NCI-H510A treated with DMSO at 0.1 percent for 48 hours (cell line): ENCODE measurements at places on chromosomes 12 and 14.

DNA sequence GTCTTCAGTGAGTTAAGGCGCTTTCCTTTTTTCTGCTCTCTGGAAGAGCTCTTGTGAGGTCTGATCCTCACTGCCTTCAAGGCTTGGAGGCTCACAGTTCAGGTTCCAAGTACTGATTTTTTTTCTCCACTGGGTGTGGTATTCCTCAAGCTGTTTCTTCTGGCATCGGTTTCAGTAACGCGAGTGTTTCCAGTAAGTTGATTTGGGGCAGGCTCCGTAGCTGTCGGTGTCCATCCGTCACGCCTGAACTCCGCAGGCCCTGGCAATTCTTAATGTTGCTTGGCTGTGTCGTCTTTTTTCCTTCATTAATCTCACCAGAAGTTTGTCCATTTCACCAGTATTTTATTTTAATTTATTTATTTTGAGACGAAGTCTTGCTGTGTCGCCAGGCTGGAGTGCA, 30.6 kb downstream of the LRCOL1 start:
- DNase-seq: no peak

- DNase-seq: no peak
Observed at GRCh38 chr12:65596514-65597091, 227.7 kb upstream of the HMGA2 start.

GRCh38 chr14:44803239-44803905, 158.4 kb downstream of the KLHL28 start:
- DNase-seq: peak; percentile 75

DNA sequence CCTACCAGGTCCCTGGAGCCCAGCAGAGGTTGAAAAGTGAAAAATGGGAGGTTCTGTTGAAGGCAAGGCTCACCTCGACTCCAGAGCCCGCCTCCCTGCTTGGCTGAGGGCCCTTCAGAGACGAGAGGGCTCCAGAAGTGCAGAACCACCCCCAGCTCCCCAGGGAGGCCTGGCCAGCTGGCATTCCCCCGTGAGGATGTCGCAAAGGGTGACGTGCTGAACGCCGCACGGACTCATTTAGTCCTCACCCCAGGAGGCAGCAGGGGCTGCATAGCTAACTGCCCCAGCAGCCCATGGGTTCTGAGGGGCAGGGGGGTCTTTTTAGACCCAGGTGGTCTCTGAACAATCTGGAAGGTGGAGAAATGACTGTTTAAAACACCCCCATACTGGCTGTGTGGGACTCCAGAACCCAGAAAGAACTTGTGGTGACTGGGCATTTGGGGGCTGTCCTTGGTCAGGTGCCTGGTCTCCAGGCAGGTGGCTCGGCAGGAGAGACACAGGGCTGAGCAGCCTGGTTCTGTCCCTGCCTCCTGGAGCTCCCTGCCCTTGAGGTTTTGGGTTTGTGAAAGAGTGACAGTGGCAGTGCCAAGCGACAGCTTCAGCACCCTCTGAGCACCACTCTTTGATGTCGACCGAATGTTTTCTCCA, 32.0 kb downstream of the ANAPC7 start:
- peak; percentile 54 for DNase-seq

DNA sequence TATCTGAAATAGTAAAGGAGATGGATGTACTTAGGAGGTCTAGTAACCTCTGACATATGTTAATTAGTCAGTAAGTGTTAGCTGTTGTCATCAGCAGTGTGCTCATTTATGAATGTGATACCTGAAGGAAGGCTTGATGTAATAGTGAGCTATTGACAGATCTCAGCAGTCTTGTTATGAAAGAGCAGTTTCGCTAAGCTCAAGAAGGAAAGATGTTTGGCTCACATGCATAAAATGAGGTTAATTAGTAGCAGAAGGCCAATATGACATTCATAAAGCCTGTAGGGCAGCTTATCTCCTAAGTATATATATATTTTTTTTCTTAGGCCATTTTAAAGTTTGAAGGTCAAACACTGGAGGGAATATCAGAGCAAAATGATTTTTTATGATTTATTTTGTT, 2.8 kb downstream of the FAM234B start:
- no peak for DNase-seq

DNA sequence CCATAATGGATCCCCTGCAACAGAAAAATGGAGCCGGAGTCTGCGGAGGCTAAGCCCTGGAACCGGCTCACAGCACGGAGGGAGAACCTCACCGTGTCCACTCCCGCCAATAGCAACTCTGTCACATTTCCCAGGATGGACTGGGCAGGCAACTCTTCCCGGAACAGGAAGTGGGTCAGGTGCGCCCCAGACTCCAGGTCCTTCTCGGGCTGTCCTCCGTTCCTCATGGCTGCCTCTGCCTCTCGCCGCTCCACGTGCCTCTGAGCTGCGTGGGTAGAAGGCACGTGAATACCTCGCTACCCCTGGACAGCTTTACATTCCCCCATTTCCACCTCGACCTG, 2.2 kb downstream of the CYP27B1 start:
- DNase-seq: no peak

GRCh38 chr14:61034416-61035120, 53.5 kb downstream of the SLC38A6 start:
- peak; percentile 81 for DNase-seq

- no peak for DNase-seq
Observed at GRCh38 chr12:19203539-19204506, 74.3 kb downstream of the PLEKHA5 start.

DNA sequence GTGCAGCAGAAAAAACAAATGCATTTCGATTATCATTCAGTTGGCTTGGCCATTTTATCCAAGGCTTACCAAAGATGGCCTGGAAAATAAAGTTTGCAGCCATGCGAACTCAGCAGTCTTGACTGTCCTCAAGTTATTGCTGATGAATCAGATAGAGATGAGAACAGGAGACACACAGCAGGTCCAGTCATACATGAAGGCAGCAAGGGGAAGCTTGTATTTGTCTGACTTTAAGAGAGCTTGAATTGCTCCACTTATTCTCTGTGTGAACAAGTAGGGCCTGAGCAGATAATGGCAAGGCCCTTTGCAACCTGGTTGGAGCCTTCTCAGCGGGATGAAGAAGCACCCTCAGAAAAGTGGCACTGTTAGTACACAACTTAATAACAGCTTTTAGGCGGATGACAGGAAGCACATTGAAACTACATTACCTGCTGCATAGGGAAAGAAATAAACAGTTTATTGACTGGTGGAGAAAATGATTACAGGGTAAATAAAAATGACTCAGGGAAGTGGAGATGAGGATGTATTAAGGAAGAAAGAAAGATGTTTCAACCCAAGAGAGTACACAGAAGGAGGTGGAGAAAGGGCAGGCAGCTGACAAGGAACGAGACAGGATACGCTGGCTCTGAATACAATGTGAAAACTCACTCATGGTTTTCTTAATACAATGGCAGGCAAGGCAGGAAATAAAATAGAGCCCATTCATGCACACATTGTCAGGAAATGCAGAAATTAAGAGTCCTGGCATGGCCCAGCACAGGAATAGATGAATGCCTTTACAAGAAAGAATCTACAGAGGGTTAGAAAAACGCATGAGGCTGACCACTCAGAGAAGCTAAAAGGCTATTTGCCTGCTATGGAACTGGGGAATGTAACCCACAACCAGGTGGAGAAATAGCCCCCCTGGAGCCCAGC, 128.4 kb downstream of the GALC start:
- no peak for DNase-seq

DNA sequence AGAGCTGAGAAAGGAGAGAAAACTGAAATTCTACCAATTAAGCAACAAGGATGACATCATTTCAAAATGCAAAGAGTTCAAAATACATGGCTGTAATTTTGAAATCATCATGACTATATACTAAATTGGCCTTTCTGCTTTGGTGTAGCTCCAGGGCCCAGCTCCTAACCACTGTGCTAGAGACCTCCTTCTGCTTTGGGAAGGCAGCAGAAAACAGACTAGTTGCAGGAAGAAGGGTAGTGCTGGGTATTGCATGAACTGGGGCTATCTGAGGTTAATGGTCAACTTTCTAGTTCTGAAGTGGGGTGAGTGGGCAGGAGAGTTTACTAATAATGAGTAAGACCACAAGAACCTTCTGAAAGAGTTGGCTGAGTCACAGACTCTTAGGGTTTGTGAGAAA, 66.2 kb downstream of the PTGER2 start:
- no peak for DNase-seq

GRCh38 chr14:68937471-68938270, 41.4 kb downstream of the ACTN1 start:
- no peak for DNase-seq

DNA sequence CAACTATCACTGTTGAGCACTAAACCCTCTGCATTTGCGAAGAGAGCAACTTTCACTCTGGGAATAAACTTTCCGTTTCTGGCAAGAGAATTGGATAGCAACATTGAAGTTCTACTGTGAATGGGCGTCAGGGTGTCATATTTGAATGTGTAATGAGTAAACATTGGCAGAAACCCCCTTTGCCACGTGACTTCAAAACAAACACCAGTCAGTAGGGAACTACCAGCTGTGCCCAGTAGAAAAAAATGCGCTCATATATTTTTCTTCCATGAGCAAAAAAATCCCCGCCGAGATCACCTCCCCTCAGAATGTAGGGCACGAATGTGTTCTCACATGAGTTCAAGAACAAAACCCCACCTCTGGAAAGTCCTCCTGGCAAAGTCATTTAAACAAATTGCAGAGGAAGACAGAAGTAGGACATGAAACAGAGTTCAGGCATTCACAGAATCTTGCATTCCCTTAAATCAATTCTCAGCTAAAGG, 80.6 kb downstream of the BTG1 start:
- DNase-seq: peak; percentile 52

DNA sequence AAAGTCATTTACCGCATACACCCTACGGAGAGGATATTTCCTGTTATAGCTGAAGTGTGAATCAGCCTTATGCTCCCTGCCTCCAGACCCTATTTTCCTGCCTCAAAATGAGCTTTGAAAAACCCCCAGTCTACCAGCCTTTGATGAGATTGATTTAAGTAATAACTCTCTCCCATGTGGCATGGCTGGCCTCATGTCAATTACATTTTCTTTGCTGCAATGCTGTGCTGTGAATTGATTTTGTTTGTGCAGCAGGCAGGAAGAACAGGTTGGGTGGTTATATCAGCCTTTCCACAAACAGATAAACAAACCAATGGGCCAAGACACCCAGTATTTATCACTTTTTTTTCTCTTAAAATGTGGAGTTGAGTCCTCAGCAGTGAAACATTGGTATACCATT, 1105.5 kb upstream of the TMEM132C start:
- no peak for DNase-seq

- DNase-seq: no peak
Observed at GRCh38 chr12:3242199-3242863, 165.2 kb downstream of the TSPAN9 start.

DNA sequence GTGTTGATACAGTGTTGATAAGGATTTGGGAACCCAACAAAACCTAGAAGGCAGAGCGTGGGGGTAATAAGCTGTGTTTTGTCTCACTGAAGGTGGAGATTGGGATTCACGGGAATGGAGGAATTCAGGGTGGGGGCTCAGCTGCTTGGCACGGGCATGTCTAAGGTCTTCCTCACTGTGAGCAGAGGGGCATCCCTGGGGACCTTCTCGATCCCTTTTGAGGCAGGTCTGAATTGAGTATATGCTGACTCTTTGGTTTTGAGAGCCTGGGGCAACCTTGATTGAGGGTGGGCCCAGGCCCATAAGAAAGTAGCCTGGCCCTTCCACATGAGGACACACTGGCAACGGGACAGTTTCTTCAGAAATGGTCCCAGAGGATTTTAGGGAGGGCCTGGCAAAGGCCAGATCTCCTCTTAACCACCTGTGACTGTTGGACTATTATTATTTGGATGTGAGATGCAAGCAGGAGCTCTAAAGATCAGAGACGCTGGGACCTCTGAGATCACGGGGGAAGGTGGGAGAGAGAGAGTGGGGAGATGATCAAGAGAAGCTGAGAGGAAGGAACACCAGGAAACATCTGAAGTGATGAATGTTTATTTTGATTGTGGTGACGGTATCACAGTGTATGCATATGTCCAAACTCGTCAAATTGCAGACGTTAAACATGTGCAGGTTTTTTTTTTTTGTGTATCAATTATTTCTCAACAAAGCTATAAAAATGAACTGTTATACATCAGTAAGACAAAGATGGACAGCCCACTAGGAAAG, 48.4 kb downstream of the SMIM41 start:
- DNase-seq: no peak

- no peak for DNase-seq
Observed at GRCh38 chr12:112482733-112483132, 64.0 kb downstream of the PTPN11 start.

DNA sequence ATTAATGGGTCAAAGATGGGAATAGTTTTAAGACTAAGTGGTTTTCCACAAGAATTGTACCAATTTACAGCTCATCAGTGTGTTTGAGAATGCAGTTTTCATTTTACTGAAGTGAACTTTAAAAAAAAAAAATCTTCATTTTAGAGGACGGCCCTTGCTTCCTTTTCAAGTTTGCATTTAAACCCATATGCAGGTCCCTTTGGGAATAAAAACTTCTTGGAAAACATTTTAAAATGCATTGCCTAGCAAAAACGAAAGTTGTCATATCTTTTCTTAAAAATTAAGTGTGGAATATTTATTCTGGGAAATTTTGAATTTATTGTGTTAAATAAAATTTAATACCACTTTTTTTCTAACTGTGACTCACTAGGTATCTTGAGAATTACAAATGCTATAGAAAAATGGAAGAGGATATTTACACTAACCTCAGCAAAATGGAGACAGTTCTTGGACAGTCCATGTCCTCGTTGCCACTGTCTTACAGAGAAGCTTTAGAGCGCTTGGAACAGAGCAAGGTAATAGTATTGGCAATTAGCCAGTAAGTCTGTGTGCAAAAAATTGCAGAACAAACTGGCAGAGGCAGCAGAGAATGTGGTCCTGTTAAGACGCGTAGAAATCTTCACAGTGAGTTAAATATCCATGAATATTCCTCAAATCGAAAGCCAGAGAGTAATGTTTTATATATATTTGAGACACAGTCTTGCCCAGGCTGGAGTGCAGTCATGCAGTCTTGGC, 209.7 kb downstream of the SYNE2 start:
- DNase-seq: no peak
